Left renal pelvis (tissue), 4 donors: ENCODE measurements at places on chromosomes 1 and 21. TPM values are rescaled to one million over a fixed set of nuclear protein-coding genes. Genes with fewer than 3 reads are reported as not detected.

- no peak for DNase-seq
Observed at GRCh38 chr1:231571904-231572303, 43.4 kb downstream of the TSNAX start.

GRCh38 chr1:213050745-213051126 is 305 bp upstream of the RPS6KC1 start:
- no peak for DNase-seq

The LGR6 gene
- polyA plus RNA-seq: 0.82 TPM

The RASSF5 gene
- polyA plus RNA-seq: 5.0 TPM
